ENCODE measurements at places on chromosomes 11 and 22.

DNA sequence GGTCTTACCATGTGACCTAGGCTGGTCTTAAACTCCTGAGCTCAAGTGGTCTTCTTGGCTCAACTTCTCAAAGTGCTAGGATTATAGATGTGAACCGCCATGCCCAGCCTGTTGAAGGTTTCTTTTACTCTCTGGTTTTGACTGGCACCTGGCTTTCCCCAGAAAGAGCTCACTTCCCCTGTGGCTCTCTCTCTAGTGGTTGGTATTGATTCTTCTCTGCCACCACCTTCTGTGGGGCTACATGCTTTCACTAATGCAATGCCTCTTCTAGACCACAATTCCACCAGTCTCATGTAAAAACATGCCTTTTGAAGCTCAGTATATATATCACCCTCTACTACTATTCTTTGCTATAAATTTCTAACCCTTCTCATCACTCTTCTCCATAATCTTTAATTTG lies 67.2 kb downstream of the CCDC83 start:
- DNase-seq: no peak

GRCh38 chr11:61293867-61294716 lies 1.0 kb downstream of the VWCE start:
- DNase-seq: no peak

- no peak for DNase-seq
Measured at GRCh38 chr22:31199187-31199586, 12.9 kb upstream of the LIMK2 start.

DNA sequence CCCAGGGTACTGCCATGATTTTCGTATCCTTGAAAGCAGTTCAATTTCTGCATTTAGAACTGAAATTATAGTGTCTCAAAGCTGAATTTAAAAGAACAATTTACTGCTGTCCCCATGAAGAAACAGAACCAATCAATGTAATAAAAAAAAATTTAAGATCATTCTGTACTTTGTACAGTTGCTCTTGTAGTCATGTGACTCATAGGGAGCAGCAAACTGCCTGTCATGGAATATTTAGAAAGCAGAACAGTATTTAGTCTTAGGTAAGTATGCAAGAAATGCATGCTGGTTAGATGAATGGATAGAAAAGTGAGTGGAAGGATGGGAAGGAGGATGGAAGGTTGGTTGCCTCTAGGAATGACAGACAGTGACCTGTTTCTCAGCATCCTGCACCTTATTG lies 450.9 kb downstream of the RAB38 start:
- no peak for DNase-seq

DNA sequence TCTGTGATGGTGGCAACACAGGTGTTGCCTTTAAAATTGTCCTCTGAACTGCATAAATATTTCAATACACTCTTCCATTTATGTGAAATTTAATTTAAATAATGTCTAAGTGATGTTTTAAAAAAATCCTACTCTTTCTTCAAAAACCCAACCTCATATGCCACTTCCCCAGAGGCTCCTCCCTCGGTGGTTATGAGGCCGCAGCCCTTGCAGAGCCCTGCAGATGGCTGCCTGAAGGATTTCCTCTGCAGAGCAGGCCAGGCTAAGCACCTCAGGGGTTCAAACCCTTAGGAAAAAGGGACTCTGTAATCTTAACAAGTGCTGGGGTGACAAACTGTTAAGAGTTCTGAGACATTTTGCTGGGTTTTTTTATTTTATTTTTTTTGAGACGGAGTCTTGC lies 25.2 kb downstream of the MORC2 start:
- DNase-seq: no peak

DNA sequence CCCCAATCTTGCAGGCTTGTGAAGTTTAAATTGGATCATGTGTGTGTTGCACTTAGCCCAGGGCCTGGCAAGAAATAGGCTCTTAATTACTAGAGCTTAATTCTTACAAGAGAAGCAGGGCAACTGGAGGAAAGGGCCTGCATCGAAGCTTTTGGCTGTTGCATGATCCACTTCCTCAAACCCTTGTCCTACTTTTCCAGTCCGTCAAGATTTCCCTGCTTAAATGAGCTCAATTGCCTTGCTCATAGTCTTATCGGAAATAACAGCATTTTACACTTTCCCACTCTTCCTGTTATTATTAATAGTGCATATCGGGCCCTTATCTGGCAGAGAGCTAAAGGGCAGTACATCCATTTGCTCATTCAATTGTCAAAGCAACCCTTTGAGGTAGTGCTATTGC lies 18.1 kb downstream of the DTX4 start:
- DNase-seq: no peak

DNA sequence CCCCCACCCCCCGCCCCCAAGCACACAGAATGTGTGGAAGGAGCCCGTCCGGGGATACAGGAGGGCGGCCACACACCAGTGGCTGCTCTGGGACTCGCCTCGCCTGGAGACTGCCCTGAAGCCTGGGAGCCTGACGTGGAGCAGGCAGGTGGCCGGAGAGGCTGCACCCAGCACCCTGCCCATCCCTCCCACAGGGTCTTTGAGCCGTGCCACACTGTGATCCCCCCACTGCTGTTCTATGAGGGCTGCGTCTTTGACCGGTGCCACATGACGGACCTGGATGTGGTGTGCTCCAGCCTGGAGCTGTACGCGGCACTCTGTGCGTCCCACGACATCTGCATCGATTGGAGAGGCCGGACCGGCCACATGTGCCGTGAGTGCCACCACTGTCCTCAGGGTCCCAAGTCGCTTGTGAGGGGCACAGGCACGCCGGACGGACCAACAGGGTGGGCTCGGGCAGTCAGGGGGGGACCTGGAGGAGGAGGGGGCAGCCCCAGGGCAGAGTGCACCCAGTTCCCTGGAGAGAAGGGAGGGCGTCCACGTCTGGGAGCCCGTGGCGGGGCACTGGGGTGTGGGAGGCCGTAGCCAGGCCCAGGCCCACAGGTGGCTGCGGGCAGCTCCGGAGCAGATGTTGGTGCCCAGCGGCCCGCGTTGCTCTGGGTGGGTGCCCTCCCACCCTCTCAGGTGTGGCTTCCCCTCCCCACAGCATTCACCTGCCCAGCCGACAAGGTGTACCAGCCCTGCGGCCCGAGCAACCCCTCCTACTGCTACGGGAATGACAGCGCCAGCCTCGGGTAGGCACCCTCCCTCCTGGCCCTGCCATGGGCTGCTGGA lies 27.0 kb upstream of the MUC5B start:
- no peak for DNase-seq

- no peak for DNase-seq
Measured at GRCh38 chr11:116690611-116691010, 82.2 kb downstream of the BUD13 start.

GRCh38 chr22:26985931-26986782 lies 328.8 kb downstream of the MIAT start:
- DNase-seq: no peak

DNA sequence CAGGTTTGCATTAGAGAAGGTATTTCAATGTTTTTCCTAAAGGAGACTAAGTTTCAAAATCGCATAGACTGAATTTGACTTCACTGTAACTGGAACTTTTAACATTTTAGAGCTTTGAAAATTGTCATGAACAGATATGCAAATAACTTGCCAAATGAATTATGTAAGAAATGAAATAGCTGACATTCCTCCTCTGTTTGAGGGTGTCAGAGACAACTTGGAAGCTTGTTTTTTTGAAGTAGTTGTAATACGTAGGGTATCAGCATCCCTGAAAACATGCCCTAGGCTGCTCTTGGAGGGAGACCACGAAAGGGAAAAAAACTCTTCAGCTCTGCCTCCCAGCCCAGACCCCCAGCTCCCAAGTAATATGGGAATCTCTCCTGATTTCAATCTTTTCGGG lies 41.3 kb upstream of the CCDC179 start:
- no peak for DNase-seq

Data from cortex of kidney (tissue), 1 donor.